ENCODE measurements at places on chromosomes 4 and X.

GRCh38 chrX:65871671-65872311, 168.1 kb downstream of the VSIG4 start:
- ATAC-seq = no peak

DNA sequence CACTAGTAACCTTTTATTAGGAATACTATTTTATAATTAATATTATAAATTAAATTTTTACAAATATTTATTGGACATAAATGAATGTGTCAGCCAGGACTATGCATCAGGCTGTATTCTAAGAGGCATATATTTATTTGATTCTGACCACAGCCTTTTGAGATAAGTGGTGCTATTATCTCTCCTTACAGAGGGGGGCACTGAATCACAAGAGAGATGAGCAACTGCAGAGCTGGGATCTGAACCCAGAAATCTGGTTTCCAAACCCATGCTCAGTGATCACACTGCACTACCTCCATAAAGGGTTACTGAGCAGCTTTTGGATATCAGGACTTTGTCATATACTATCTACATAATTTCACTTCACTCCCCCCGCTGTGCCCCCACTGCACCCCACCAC, 322.0 kb downstream of the TMA16 start:
- no peak for ATAC-seq

- peak; percentile 95 for ATAC-seq
Measured at GRCh38 chrX:154334496-154334895, 38.9 kb downstream of the TKTL1 start.

DNA sequence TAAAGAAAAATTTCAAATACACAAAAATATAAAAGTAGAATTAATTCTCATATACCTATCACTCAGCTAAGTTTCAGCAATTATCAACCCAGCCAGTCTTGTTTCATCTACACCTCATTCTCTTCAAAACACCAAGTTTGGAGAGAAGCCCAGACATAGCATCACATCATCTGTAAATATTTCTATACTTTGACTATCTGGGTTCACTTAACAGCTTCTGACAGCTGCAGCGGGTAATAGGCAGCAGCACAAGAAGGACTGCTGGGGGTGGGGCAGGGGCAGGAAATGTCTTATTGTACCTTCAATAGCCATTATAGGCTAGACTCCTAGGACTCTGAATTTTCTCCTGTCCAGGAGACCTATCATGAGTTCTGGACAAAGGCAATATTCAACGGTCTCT, 54.1 kb downstream of the PHF8 start:
- ATAC-seq = no peak

GRCh38 chrX:3659761-3660160, 53.7 kb downstream of the PRKX start:
- ATAC-seq = no peak

DNA sequence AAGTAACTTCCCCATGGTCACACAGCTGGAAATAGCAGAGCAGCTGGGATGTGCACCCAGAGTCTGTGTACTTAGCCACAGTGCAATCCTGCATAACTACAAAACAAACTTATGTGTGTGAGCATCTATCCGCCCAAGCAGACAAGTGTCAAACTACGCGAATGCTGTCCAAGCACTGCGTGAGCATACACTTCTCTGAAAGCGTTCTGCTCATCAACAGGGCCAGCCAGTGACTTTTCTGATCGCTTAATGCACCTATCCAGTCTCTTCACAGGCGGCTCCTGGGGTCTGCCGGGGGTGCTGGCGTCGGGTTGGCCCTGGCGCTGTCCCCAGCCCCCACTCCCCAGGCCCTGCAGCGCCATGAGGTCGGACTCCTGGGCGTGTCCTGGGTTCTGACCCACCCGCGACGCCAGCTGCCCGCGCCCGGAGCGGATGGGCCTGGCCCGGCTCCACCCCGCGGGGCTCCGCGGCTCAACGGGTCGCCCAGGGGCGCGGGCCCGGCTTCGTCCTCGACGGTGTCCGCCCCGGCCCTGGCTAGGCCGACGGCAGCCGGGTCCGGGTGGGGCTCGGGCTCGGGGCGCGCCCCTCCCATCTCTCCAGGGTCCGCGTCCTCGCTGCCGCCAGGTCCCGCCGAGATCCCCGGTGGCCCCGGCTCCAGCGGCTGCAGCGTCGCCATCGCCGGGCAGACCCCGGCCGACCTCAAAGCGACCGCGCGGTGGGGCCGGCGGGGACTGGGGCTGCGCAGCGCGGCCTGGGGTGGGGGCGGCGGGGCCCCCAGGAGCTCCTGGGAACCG, 1.3 kb upstream of the ZNF141 start:
- no peak for ATAC-seq

GRCh38 chr4:184019076-184019475, 114.0 kb downstream of the STOX2 start:
- no peak for ATAC-seq

- ATAC-seq = no peak
Measured at GRCh38 chr4:73415807-73416238, 11.7 kb downstream of the ALB start.

- ATAC-seq = peak; percentile 21
Measured at GRCh38 chr4:100609810-100610209, 92.0 kb upstream of the EMCN start.

DNA sequence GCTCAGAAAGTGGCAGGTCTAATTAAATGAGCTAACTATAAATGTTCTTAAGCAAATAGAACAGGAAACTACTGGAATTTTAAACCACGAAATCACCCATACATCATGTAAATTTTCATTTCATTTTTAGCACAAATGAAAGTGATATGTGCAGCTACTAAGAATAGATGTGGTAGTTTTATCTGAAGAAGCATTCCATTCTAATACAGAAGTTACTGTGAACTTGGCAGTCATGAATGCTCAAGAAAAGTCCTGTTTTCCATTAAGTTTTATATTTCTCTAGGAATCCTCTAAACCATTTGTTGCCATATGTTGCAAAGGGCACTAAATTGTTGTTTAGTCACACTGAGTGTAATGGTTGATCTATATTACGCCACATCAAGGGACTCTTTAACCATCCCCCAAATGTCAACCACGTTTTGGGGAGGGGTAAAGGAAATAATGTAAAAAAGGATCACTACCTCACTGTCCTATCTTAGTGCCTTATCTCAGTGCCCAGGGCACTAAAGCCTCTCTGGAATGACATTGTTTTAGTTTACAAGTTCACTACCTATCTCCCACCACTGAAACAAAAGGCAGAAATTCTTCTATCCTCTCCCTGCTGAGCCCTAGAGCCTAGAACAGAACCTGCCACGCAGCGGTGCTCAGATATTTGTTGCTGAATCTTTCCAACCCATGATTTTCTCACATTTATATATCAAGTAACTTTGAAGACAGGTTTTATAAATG, 118.0 kb downstream of the SHISA3 start:
- ATAC-seq = no peak

DNA sequence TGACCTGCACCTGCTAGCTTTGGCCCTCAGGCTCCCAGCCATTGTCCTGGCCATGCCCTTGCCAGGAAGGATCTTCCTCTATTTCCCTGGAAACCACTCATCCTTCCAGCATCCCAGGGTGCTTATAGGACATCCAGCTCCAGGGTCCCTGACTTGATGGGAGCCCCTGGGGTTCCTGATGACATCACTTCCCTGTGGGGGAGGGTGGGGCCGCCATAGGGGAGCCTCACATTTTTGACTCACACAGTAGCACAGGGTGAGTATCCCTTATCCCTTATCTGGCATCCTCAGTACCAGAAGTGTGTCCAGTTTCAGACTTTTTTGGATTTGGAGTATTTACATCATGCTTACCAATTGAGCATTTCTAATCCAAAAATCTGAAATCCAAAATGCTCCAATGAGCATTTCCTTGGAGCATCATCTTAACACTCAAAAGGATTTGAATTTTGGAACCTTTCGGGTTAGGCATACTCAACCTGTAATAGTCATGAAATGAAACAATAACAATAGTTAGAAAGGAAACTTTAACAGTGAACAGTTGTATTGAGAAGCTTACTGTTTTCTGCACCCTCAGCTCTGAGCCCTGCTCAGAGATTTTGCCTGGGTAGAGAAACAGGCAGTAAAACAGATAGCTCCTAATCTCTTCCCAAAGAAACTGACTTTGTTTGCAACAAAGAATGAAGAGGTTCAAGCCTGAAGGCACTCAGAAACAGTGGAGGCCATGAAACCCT, 22.1 kb downstream of the TNIP2 start:
- ATAC-seq = peak; percentile 60

- no peak for ATAC-seq
Measured at GRCh38 chr4:98577956-98578355, 80.5 kb downstream of the TSPAN5 start.

GRCh38 chr4:152014280-152014679, 253.5 kb upstream of the GATB start:
- peak; percentile 82 for ATAC-seq

DNA sequence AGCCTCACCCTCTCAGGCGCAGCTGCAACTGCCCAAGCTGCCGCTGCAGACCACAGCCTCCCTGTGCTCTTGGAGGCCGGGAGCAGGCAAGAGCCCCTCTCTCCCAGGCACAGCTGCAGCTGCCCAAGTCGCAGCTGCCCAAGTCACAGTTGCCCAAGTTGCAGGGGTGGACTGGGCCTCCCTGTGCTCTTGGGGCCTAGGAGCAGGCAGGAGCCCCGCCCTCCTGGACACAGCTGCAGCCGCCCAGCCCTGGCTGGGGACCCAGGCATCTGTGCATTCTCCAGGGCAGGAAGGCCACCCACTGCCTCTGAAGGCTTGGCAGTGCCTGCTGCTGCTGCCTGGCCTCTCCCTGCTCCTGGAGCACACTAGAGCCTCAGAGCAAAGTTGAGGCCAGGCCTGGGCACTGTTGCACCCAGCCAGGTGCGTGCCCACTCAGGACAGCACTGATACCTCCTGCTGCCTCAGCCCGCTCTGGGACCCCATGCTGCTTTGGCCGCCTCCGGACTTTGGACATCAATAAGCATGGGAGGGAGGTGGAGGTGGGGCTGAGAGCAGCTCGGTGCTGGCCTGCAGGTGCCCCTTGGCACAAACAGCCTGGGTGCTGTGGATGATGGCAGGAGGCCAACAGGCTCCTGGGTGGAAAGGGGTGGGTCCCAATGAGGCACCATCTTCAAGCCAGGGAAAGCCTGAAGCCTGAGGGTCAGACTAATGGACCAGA, 247.5 kb downstream of the PDGFC start:
- no peak for ATAC-seq
